ENCODE measurements at places on chromosomes 3 and 15.

DNA sequence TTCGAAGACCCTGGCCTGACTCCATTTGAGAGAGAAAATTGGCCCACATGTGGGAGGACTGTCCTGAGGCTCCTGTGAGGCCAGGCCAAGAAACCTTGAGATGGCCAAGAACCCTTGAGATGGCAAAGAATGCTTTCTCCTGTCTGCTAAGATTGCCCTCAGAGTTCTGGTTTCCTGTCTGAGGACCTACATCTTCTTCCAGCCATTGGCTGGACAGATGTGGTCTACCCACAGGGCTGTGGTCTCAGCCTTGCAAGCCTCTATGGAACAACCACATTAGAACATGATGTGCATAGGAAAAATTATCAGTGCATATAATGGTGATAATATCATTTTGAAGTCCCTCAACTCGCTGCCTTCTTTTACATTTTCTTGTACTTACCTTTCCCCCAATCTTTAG lies 10.8 kb upstream of the RASA2 start:
- no peak for DNase-seq

DNA sequence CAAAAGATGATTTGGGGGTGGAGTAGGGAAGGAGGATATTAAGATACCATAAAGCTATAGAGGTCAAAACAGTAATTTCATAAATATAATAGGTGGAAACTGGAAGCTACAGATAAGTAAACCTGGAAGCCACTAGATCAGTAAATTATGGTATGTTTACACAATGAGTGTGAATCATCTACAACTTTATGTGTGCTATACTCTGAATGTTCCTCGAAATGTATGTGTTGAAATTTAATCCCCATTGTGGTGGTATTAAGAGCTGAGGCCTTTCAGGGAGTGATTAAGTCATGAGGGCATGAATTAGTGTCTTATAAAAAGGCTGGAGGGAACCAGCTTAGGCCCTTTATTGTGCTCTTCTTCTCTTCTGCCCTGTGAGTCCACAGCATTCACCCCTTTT lies 25.2 kb downstream of the EOMES start:
- no peak for DNase-seq

- DNase-seq: no peak
Measured at GRCh38 chr3:196599734-196600128, 31.3 kb downstream of the FBXO45 start.

GRCh38 chr3:107794664-107795443 lies 272.1 kb downstream of the BBX start:
- peak; percentile 48 for DNase-seq

- DNase-seq: peak; percentile 38
Measured at GRCh38 chr15:58229297-58229768, 91.2 kb downstream of the AQP9 start.

DNA sequence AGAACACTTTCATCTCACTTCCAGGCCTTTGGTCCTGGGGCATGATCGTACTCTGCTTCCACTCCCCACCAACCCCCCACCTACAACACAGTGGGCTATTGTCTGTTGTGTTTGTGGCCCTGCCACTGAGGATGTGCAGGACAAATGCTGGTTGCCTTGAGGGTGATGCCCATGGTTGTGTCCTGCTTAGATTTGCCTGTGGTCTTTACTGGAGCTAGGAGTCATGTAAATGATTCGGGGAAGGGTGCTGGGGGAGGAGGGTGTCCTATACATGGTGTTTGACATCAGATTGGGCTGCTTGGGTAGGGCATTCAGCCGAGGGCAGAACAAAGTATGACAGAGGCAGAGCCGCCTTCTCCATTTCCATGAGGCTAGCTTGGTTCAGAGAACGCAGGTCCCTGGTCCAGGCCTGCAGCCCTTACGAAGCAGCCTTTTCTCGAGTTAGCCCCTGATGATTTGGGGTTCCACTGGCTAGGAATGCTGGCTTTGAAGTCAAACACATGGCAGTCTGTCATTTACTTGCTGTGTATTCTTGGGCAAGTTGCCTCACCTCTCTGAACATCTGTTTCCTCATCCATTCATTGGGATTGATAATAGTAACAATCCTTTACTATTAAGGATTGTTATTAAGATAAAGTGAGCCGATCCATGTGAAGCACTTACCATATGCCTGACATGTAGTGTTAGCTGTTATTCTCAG lies 6.9 kb downstream of the CORO2B start:
- no peak for DNase-seq

GRCh38 chr3:156217674-156218352 lies 97.4 kb downstream of the KCNAB1 start:
- DNase-seq: peak; percentile 63

GRCh38 chr3:112557976-112558375 lies 3.8 kb downstream of the ATG3 start:
- no peak for DNase-seq

GRCh38 chr15:36218991-36219390 lies 360.4 kb upstream of the CDIN1 start:
- no peak for DNase-seq

GRCh38 chr15:41994171-41994650 lies 21.9 kb upstream of the EHD4 start:
- no peak for DNase-seq

DNA sequence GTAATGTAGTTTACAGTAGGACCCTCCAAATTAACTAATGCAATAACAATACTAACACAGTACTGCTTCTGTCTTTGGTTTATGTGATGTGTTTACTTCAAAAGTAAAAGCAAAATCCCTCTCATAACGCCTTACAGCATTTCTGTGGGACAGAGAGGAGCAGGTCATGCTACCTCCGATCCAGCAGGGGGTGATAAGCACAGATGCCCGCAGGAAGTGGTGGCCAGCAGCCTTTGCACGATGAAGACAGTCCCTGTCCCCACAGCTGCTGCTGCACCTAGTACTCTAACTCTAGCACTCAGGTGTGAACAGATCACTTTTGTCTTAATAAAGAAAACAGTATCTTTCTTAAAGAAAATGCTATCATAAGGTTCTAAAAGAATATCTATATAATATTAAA lies 38.3 kb downstream of the ANO10 start:
- no peak for DNase-seq

- DNase-seq: no peak
Measured at GRCh38 chr3:99681512-99681911, 43.1 kb downstream of the COL8A1 start.

- DNase-seq: no peak
Measured at GRCh38 chr3:185789891-185790830, 34.7 kb downstream of the IGF2BP2 start.

DNA sequence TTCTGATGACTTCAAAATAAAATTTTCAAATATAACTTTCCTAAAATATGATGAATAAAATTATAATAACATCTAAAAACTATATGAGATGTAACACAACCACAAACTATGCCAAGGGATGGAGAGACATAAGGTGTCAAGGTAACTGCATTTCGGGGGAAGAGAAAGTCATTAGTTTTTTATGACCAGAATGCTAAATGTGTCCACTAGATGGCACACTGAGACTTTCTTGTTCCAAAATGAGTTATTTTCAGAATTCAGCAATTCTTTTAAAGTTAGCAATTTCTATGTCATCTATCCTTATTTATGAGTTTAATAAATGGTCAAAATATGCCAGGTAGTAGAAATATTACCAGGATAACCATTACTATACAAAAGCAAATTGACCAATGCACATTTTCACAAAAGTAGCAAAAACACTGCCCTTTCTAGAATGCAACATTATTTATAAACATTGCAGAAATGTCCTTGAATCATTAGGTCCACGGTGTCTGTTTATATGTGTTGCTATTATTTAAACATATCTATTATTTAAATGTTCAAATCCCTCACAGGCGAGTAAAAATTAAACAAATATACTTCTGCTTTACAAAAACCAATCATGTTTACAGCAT lies 374.2 kb downstream of the PLCL2 start:
- peak; percentile 35 for DNase-seq

- no peak for DNase-seq
Measured at GRCh38 chr15:27238209-27238608, 267.2 kb downstream of the GABRG3 start.

DNA sequence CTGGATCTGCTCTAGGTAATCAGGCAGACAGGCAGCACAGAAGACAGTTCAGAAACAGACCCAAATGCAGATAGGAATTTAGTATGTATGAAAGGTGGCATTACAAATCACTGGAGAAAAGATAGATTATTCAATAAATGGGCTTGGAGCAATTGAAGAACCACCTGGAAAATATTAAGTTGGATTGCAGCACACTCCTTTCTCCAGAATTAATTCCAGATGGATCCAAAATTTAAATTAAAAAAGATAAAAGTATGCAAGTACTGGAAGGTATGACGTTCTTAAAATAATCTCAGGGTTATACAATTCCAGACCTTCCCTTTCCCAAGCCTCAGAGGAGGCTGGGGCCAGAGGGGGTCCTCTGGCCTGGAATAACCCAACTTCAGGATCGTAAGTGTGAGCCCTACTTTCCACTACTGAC lies 32.5 kb downstream of the HRH1 start:
- DNase-seq: peak; percentile 89

GRCh38 chr3:153928851-153929250 lies 192.3 kb upstream of the ARHGEF26 start:
- no peak for DNase-seq

DNA sequence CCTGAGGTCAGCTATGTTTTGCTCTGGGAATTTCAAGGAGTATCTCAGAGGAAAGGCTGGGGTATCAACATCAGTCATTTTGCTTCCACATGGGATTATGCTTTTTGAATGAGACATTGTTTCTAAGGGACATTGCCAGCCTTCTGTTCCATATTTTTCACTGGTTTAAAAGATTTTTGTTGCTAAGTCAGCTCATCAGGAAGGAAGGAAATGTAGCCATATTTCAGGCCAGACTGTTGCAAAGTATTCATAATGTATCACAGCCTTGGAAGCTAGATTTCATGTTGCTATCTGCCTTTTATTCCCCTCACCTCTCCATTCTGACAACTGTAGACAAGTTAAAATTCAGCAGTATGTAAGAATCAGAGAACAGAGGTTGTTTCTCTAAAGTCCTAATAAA lies 61.0 kb upstream of the CHRM5 start:
- DNase-seq: peak; percentile 1

- no peak for DNase-seq
Measured at GRCh38 chr3:186142393-186142932, 33.6 kb upstream of the ETV5 start.

GRCh38 chr3:52174896-52175295 lies 20.7 kb upstream of the POC1A start:
- DNase-seq: no peak

- DNase-seq: no peak
Measured at GRCh38 chr3:127112796-127113570, 79.9 kb upstream of the PRR23E start.

- DNase-seq: no peak
Measured at GRCh38 chr3:183554377-183554776, 1.1 kb downstream of the KLHL6 start.

GRCh38 chr15:88073391-88073691 lies 183.2 kb downstream of the NTRK3 start:
- no peak for DNase-seq

GRCh38 chr15:62782071-62782841 lies 260.3 kb upstream of the TPM1 start:
- peak; percentile 93 for DNase-seq

DNA sequence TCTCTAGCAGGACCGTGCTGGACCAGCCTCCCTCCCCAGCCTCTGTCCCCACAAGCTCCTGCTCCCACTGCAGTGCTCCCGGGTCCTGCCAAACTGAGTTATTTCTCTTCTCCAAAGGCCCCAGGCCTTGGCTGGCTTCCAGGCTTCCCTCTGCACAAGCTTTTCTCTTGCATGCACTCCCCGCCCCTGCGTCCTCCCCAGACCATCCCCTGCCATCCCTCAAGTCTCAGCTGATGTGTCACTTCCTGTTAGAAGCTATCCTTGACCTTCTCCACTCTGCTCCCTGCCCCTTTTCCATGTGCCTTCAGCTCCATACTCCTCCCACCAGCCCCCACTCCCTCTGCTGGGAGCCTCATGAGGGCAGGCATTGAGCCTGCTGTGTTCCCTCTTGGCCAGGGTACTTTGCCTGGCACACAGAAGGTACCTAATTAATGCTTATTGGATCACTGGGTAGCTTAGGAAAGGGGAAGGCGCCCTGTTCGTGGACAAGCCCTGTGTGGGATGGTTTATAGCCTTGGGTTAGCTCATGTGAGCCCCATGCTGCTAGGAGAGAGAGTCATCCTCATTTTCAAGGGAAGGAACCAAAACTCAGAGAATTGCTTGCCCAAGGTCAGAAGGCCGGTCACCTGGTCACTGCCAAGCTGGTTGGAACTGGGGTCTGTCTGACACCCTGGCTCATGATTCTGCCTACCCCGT lies 56.4 kb downstream of the FEM1B start:
- peak; percentile 42 for DNase-seq

- no peak for DNase-seq
Measured at GRCh38 chr15:83855956-83856355, 202.0 kb downstream of the ADAMTSL3 start.

DNA sequence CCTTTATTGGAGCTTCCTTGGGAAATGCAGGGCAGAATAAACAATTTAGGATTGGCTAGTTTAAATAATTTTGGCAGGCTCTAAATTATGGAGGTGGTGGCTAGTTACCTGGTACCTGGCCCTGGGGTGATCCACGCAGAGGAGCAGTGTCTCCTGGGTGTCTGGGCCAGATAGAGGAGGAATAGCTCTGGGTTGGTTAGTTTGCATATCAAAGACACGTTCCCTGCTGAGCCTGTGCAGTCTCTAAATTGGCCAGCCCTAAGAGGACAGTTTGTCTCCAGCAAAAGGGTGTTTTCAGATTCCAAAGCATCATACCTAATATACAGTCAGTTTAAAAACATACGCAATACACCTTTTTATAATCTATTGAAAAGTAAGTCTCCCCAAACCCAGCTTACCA lies 333.3 kb upstream of the TPM1 start:
- no peak for DNase-seq

DNA sequence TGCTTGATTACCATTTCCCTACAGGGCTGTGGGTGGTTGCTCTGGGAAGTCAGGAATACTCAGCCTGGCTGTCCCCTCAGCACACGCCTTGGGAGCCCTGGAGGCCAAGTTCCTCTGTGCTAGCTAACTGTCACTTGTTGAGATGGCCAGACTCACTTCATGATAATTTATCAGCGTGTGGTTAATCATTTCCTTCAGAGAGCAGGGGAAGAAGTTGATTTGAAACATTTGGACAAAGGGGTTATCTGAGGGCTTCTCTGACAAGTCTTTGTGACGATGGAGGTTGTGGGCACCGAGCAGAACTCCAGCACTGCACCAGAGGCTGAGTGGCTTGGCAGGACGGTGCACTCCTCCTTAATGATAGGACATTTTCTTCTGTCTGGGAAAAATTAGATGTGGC lies 61.9 kb downstream of the WHAMM start:
- DNase-seq: peak; percentile 9

DNA sequence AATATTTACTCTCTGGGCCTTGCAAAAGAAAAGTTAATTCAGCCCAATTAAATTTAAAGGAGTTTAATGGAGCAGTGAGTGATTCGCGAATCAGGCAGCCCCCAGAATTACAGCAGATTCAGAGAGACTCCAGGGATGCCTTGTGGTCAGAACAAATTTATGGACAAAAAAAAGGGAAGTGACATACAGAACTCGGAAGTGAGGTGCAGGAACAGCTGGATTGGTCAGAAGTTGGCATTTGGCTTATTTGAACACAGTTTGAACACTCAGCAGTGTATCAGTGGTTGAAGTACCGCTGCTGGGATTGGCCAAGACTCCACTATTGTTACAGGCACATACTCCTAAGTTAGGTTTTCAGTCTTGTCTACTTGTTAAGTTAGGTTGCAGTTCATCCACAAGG lies 145.0 kb upstream of the GAP43 start:
- DNase-seq: no peak

- no peak for DNase-seq
Measured at GRCh38 chr3:153275514-153275913, 113.5 kb downstream of the RAP2B start.
